ENCODE measurements at places on chromosomes 3 and 15. TPM values are rescaled to one million over a fixed set of nuclear protein-coding genes. Genes with fewer than 3 reads are reported as not detected.

GRCh38 chr15:59400103-59400813, 27.6 kb upstream of the MYO1E start:
- DNase-seq, result no peak

GRCh38 chr3:11555211-11555782, 88.4 kb downstream of the VGLL4 start:
- DNase-seq, result no peak

The STAB1 gene
- 79.1 TPM for polyA plus RNA-seq

The SHC4 gene
- 1.5 TPM for polyA plus RNA-seq

The ECT2 gene
- 1.6 TPM for polyA plus RNA-seq

The UQCC5 gene
- 45.2 TPM for polyA plus RNA-seq

The PLCD1 gene
- polyA plus RNA-seq, result 9.5 TPM

The CSPG4 gene
- 13.9 TPM for polyA plus RNA-seq

DNA sequence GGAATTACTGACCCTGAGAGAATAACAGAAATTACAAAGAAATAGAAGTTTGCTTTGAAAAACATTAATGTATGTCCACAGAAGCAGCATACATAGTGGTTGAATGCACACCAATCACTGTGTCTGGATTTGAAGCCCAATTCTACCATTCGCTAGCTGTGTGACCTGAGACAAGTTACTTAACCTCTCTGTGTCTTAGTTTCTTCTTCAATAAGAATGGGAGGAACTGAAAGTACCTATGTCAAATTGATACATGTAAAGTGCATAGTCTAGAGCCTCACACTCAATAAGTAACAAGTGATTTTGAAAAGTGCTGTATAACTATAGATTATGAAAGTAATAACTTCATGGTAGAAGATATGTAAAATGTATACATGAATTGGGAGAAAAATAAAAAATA, 457.8 kb downstream of the FOXP1 start:
- no peak for DNase-seq

The MAPK6 gene
- polyA plus RNA-seq, result 17.5 TPM

The SLC6A20 gene
- polyA plus RNA-seq, result not detected

DNA sequence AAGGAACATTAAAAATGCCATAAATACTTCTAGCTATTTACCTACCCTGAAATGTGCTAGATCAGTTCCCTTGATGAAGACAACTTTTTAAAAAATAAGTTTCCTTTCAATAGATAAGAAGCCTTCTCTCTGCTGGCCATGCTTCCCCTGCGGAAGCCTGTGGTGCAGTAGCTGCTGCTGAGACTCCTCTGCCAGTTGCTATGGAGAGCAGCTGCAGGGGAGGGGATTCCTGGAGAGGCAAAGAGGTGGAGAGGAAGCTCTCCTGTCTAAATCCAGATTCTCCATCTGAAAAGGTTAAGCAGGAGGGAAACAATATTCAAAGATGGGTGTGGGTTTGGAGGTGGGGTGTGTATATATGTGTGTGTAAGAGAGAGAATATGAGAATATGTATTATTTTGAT, 69.8 kb upstream of the BFSP2 start:
- DNase-seq, result no peak

The USP13 gene
- polyA plus RNA-seq, result 29.5 TPM

- no peak for DNase-seq
Measured at GRCh38 chr15:60835974-60836373, 357.0 kb upstream of the ICE2 start.

The THOC7 gene
- 76.4 TPM for polyA plus RNA-seq

DNA sequence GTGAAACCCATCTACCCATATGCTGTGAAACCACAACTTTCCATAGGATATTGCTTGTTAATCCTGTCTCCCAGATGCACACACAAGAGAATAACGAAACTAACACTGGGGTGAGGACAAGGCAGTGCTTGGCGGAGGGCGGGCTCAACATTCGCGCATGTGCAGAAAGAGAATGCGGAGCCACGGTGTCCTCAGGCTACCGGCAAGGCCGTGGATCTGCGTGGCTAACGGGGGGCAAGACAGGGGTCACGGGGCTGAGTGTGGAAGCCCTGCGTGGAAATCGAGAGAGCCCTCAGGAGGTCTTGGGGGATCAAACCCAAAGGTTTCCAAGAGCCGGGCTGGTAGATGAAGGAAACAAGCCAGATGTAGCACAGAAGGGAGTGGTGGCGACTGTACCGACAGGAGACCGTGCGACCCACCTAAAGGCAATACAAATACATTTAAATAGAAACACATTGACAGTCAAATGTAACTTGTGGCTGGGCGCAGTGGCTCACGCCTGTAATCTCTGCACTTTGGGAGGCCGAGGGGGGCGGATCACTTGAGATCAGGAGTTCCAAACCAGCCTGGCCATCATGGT, 48.5 kb upstream of the TRA2B start:
- no peak for DNase-seq

DNA sequence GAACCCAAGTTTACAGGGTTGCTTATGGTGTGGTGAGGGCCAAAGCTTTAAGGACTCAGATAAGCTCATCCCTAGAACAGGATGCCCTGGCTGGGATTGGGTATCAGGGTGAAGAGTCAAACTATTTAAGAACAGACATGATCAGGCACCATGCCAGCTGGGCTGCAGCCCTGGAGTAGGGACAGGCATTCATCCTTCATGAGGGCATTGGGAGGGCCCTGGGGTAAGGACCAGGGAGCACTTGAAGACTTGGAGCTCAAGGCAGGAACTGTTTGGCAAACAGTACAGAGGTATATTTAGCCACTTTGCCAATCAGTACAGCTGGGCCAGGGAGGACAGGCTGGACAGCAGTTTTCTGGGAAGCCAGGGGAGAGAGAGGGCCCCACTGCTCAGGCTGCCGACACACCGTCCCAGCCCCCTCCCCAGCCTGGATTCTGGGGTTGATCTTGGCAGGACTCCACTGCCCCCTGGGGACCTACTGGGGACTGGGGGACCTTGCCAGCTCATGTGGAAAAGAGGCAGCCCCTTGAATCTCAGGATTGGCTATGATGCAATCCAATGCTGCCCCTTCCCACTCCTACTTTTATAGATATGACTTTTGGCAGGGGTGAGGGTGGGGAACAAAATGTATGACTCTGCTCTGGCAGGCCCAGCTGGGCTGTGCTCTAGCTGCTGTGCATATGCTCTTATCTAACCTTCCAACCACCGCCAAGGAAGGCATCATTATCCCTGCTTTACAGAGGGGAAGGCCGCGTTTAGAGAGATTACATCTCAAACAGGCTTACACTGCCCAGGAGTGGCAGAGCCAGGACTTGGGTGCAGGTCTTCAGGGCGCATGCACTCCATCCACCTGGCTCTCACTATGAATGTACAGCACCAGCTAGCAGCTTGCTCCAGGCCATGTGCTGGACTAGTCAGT, 2.3 kb downstream of the PLA2G4E start:
- peak; percentile 88 for DNase-seq

DNA sequence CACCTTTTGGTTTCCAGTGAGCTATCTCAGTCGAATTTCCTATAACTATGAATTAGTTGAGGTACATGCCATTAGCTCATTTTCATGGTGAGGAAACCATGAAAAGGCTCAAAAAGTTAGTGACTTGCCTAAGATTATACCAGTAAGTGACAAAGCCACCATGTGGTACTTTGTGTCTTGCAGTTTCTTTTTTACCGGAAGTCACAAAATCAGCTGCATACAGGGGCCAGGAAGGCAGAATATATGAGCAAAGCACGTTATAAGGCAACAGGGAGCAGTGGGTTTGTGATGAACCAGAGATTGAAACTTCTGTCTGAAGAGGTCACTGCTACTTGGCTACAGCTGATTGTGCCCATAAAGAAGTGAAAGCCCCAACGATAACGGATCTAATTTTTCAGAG, 50.3 kb downstream of the CMTM8 start:
- DNase-seq, result no peak

DNA sequence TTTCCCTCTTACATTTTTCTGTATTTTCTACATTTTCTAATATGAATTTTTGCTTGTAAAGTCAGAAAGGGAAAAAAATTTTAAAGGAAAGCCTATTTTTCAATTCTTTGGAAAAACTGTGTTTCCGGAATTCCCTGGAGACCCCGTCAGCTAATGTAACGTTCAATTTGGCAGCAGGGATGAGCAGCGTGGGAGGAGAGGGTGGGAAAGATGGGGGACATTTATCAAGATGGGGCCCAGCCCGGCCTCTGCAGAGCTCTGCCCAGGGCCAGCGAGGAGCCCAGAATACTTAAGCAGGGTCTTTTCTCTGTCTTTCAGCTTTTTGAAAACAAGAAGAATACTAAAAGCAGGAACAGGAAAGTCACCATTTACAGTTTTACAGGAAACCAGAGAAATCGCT, 129.0 kb downstream of the LRRK1 start:
- DNase-seq, result no peak

GRCh38 chr3:177382944-177383343, 185.7 kb upstream of the TBL1XR1 start:
- no peak for DNase-seq
